Left ventricle myocardium superior (tissue), 1 donor: ENCODE measurements at places on chromosomes 4 and X. TPM values are rescaled to one million over a fixed set of nuclear protein-coding genes. Genes with fewer than 3 reads are reported as not detected.

MTM1 gene
- 14.6 TPM for total RNA-seq

DNAAF6 gene
- total RNA-seq: not detected

TLR2 gene
- 4.0 TPM for total RNA-seq

OTC gene
- total RNA-seq: not detected

AREG gene
- total RNA-seq: 3.4 TPM

DUSP21 gene
- total RNA-seq: not detected

DNA sequence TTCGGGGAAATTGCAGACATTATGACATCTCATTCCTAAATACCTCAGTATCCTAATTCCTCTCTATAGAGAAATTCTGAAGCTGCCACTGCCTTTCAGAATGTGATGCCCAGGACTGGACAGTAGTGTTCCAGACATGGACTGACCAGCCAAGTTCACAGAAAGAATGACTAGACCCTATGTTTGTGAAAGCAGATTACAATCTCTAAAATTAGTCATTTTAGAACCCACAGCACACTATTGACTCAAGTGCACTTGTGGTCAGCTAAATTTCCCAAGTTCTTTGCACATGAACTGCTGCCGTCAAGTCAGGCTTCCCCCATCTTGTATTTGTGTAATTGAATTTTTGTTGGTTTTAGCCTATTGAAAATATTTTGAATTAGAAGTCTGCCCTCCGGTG, 81.0 kb upstream of the ESX1 start:
- DNase-seq: no peak

- DNase-seq: no peak
Measured at GRCh38 chr4:187666697-187667494, 328.7 kb upstream of the ZFP42 start.

DNA sequence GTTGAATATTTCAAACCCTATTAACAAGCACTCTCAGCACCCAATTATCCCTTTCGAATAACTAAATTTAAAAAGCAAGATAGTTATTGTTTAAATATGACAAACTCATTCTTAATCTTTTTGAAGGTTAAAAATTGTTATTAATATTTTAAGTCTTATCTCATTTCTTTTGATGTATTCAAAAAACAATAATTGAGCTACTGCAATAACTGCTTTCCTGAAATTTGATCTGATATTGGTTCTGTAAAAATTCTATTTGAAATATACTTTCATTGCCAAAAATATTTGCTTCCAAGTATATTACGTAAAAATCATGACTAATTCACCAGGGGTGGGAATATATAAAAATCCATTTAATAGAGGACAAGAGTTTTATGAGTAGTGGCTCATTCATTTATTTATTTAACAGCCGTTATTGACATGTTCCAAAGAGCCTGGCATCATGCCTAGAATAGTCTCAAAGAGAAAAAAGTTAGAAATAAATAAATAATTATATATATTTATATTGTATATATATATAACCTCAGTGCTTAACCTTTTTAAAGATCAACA, 34.4 kb downstream of the GLRA3 start:
- DNase-seq: no peak

DNA sequence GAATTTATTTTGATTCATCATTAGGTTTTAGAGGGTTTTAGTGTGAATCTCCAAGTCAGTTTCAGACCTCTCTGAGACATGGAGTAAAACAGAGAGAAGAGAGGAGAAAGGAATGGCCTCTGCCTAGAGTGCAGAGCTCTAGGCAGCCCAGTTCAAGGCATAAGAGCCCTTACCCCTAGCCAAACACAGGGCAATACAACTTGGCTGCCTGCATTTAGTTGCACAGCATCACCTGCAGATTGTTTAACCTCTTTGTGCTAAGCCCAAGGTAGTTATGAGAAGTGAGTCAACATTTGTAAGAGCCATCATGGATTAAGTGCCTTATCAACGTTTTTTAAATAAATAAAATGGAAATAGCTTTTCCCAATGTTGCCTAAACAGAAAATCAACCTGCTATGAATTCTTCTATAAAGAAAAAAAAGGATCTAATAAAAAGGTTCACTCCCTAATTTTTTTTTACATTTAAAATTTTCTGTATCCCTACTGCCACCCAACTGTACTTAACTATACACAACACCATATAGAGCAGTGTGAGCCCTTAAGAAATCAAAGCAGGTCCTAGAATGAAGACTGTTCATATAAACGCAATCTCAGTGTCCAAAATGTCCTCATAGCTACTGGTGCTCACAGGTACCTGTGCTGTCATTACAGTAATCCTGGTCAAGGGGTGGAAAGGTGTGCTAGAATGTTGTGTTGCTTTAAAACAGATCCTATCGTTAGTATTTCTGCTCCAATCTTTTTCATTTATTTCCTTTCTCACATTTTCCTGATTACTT, 36.0 kb downstream of the PF4 start:
- DNase-seq: no peak

- peak; percentile 48 for DNase-seq
Measured at GRCh38 chr4:6688879-6689505, 4.7 kb upstream of the S100P start.
